ENCODE measurements at places on chromosomes 4 and X. TPM values are rescaled to one million over a fixed set of nuclear protein-coding genes. Genes with fewer than 3 reads are reported as not detected.

The NAP1L5 gene
- 4.9 TPM for polyA plus RNA-seq

The ZNF141 gene
- 7.4 TPM for polyA plus RNA-seq

The HSD17B13 gene
- polyA plus RNA-seq: 0.30 TPM

GRCh38 chr4:48370260-48371134 is 29.2 kb downstream of the SLAIN2 start:
- no peak for DNase-seq

The LDOC1 gene
- polyA plus RNA-seq: 164 TPM

- peak; percentile 8 for DNase-seq
Measured at GRCh38 chr4:131499141-131499873, 1649.8 kb upstream of the PCDH10 start.

DNA sequence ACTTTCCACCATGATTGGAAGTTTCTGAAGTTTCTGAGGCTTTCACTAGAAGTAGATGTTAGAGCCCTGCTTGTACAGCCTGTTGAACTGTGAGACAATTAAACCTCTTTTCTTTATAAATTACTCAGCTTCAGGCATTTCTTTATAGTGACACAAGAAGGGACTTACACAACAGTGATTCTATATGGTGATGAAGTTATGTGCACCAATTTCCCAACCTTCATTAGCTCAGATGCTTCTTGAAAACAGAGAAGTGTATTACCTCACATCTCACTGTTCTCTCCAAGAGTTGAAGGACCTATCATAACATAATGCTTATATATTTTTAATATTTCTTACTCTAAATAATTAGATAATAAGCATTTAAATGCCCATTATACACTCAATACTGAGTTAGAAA is 202.1 kb upstream of the ANXA10 start:
- DNase-seq: no peak

- DNase-seq: no peak
Measured at GRCh38 chrX:13092455-13092941, 48.1 kb upstream of the FAM9C start.

GRCh38 chr4:166169111-166169510 is 296.1 kb downstream of the TLL1 start:
- DNase-seq: peak; percentile 9

DNA sequence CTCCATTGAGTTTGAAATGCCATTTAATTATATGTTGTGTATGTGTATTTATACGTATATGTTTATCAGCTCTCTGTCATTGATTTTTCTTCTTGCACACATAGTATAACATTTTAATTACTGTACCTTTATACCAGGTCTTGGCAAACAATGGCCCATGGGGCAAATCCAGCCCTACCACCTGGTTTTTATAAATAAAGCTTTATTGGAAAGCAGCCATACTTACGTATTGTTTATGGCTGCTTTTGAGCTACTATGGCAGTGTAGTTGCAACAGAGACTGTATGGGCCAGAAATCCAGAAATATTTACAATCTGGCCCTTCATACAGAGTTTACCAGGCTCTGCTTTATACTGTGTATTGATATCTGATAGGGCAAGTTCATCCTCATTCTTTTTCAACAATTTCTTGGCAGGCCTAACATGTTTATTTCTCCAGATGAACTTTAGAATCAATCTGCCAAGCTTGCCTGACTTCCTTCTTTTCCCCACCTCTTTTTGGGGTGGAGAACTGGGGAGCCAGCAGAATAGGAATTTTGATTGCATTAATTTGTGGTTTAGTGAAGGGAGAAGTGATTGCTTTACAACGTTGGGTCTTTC is 15.8 kb downstream of the DCUN1D4 start:
- no peak for DNase-seq

GRCh38 chr4:158492391-158492790 is 29.3 kb upstream of the RXFP1 start:
- DNase-seq: no peak

DNA sequence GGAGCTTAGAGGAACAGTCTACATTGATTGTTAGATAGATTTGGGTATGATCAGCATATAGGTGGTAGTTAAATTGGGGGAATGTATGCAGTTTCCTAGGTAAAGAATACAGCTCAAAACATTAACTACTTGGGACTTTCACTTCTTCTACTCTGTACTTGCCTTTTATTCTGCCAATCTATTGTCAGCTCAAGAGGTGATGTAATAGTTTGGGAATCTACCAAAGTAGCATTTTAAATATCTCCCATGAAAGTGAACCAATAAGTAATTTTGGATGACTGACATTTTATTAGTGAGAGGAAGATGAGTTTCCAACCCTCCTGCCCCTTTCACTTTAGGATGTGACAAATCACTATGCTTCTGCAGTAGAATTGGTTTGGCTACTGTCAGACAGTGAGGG is 43.4 kb downstream of the NUDT6 start:
- no peak for DNase-seq

The RAI2 gene
- polyA plus RNA-seq: 8.2 TPM

GRCh38 chr4:42470023-42470422 is 72.7 kb downstream of the SHISA3 start:
- no peak for DNase-seq

GRCh38 chr4:112531146-112531545 is 15.2 kb upstream of the NEUROG2 start:
- no peak for DNase-seq

GRCh38 chr4:149005191-149005590 is 563.0 kb upstream of the NR3C2 start:
- no peak for DNase-seq

- DNase-seq: no peak
Measured at GRCh38 chr4:180850318-180850940, 1392.8 kb upstream of the TENM3 start.

GRCh38 chr4:24010994-24011393 is 121.1 kb upstream of the PPARGC1A start:
- DNase-seq: no peak

The SAGE1 gene
- not detected for polyA plus RNA-seq

DNA sequence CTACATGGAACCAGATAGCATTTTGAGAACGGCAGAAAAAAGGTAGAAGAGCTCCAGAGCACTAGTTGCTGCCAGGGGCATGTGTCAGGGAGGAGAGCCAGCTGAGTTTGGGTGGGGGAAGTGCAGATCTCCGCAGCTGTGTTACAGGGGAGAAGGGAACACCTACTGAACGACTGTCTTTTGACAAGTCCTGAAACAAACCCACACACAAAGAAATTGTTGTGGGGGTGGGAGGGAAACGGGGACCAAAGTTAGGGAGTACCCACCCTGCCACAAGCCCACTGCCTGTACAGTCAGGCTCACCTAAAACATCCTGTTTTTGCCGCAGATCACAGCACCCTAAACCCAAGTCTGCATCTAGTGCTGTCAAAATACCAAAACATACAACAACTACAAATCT is 55.5 kb downstream of the LEF1 start:
- DNase-seq: no peak

- DNase-seq: peak; percentile 57
Measured at GRCh38 chr4:1055721-1056590, 44.5 kb downstream of the FGFRL1 start.

DNA sequence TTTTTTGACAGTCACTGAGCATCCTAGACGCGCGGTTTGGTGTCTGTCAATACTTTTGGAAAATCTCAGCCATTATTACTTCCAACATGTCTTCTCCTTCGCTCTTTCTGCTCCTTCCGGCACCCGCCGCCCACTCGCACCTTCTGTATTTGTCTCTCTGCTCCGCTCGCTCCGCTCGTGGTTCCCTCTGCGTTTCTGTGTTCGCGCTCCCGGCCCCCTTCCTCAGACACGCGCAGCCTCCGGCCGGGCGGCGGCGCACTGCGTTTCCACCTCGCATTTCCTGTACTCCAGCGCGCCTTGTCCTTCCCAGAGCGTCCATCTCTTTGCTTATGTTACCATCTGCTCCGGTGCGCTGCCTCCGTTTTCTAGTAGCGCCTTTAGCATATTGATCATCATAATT is 21.1 kb downstream of the PDE6B start:
- no peak for DNase-seq

DNA sequence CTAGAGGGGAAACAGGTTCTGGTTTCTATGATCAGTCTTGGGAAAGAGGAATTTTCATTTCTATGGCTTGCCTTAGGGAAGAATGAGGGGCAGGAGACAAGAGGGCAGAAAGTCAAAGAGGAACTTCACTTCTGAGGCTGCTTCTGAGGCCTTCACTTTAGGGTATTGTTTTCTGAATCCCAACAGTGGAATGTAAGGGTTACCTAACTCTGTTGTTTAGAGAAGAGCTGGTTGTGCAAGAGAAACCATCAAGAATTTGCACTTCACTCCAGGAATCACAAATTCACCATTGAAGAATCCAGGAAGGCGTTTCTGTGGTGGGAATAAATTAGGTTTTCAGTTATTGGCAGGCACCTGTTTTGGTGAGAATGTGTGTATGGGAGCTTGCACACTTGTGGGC is 126.7 kb upstream of the AMOT start:
- no peak for DNase-seq

The VEGFD gene
- polyA plus RNA-seq: 0.27 TPM

DNA sequence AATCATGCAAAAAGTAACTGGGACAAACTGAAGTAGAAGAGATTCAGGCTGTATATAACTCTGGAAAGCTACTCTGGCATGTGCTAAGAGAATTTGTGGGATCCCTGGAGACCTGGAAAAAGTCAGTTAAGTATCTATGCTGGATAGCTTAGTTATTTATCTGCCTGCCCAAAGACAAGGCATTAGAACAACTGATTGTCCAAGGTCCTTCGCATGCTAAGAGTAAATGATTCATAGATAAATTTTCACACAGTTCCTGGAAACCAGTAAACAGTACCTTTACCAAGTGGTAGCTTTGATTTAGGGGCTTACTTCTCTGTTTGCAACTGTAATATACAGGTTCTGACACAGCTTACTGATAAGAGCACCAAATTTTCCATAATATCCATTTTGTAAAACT is 104.8 kb downstream of the ATP11C start:
- DNase-seq: no peak

DNA sequence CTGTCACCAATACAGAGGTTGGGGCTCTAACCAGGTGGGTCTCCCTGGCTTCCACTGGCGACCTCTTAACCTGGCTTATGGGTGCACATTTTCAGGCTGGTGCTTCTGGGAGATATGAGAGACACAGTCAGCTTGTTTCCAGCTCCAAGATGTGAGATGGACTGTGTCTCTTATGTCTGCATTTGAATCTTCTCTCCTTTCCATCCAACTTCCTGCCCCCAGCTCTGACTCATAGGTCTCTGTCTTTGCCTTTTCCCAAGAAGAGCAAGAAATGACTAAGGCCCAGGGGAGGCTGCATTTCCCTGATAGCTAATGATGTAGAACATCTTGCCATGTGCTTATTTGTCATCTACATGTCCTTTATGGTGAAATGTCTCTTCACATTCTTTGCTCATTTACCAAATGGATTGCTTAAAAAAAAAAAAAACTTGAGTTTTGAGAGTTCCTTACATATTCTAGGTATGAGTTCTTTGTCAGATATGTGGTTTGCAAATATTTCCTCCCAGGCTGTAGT is 3.2 kb upstream of the UXT start:
- DNase-seq: peak; percentile 54

- peak; percentile 47 for DNase-seq
Measured at GRCh38 chr4:183142571-183143550, 43.8 kb downstream of the WWC2 start.

The SLC6A14 gene
- polyA plus RNA-seq: not detected

- no peak for DNase-seq
Measured at GRCh38 chr4:3252831-3253641, 4.1 kb downstream of the MSANTD1 start.

GRCh38 chr4:38562751-38563198 is 101.2 kb upstream of the KLF3 start:
- DNase-seq: no peak

GRCh38 chrX:155819966-155820491 is 61.1 kb upstream of the VAMP7 start:
- peak; percentile 84 for DNase-seq

- DNase-seq: no peak
Measured at GRCh38 chrX:111444881-111445280, 32.9 kb upstream of the DCX start.

DNA sequence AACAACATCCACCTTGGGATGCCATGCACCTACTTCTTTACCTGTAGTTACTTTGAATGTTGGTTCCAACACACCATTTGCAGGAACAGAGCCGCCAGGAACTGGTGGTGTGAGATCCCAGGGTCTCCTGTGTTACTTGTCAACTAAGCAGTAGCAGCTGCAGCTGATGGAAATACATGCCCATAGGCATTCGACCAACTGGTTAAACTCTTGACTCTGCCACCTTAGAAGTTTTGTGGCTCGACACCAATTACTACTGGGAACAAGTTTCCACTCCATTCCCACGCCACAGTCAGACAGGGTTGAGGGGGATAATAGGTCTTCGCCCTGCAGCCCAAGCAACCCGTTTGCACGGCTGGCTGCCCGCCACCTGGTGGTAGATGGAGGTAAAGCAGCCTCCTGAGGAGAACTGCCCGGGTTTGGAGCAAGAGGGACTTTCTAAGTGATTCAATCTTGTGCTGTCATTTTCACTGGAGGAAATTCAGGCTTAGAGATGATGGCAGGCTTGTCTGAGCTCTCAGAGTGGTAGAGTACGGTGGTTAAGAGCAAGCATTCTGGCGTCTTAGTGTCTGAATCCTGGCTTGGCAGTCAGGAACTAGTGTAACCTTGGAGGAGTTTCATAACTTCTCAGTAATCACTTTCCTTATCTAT is 119.1 kb upstream of the TRIM2 start:
- DNase-seq: peak; percentile 82

GRCh38 chr4:176883681-176884418 is 91.1 kb upstream of the VEGFC start:
- no peak for DNase-seq

DNA sequence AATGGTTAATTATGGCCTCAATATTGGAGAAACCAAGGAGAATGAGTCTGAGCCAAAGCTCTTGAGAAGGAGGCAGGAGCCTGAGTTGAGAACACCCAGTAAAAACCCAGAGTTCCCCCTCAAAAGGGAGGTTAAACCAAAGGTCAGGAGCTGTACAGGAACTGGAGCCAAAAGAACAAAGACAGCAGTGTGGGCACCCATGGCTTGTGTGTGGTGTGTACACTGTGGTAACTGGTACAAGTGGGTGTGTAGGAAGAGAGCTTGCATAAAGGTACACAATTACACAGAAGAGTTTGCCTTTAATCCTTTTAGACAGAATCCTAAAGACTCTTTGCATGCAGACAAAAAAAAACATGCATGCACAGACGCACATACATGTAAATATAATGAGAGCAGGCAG is 87.1 kb downstream of the IGSF1 start:
- DNase-seq: no peak

The IQSEC2 gene
- polyA plus RNA-seq: 4.4 TPM

- no peak for DNase-seq
Measured at GRCh38 chr4:4249866-4250265, 1.8 kb upstream of the TMEM128 start.

The CT45A2 gene
- not detected for polyA plus RNA-seq

GRCh38 chr4:70651864-70652506 is 14.3 kb downstream of the JCHAIN start:
- DNase-seq: peak; percentile 38

The RIPPLY1 gene
- 0.21 TPM for polyA plus RNA-seq
